ENCODE measurements at places on chromosomes 5 and 9. TPM values are rescaled to one million over a fixed set of nuclear protein-coding genes. Genes with fewer than 3 reads are reported as not detected.

DNA sequence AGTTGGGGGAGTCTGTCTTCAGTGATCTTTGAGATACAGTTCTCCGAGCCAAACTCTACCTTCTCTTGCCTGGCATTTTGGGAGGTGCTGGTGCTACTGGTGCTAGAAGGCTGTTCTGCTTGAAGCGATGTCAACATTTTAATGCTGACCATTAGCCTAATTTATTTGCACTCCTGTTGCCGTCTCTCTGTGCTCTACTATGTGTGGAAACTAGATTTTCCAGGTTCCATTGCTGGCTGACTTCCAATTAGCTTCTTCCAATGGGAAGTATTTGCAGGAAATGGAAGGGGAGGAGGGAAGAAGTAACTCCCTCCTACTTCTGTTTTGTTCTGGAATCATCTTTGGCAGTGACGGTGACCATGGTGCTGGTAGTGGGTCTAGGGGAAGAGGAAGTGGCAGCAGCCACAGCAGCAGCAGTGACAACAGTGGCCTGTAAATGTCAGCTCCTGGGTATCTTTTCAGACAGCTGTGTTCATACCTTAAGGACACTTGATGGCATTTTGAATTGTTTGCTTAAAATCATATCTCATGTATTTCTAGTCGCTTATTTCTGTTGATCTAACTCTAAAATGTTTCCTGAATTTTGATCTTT, 7.9 kb downstream of the TXNDC8 start:
- no peak for DNase-seq

The SPATA31A3 gene
- total RNA-seq, result not detected

The OMD gene
- total RNA-seq, result not detected

DNA sequence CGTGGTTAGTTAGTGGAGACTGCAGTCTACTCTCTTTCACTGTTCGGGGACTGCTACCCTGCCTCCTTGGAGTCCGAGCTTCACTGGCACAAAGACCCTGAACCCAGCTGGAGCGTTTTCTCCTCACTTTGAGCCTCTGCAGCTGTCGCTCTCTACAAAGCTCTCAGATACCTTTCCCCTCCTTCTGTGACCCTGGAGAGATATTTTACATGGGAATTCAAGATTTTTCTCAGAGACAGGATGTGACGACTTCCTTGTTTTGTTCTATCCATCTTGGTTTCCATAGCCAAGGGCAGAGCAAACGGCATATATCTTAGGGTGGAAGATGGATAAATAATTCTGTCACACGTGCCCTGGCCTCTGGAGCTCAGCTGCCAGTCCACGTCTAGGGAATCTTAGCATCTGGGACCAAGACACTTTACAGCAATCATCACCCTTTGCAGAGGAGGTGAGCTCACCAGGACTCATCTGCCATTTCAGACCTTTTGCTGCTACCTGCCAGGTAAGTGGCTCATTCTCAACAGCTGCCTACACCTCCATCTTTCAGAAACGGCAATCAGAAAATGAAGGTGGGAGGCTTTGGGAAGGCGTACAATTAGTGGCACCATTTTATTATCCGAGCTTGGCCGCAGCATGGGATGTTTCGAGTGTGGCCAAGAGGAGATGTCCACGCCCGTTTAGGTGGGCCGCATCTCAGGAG, at the start of gene BTNL9:
Gene BTNL9 (plus strand): TSS at position 336 of the 700 bp plus-strand sequence. CDS start 5,224 bp downstream, outside the sequence.
- no peak for DNase-seq

GRCh38 chr9:16150938-16151650, 598.3 kb downstream of the CCDC171 start:
- no peak for DNase-seq

DNA sequence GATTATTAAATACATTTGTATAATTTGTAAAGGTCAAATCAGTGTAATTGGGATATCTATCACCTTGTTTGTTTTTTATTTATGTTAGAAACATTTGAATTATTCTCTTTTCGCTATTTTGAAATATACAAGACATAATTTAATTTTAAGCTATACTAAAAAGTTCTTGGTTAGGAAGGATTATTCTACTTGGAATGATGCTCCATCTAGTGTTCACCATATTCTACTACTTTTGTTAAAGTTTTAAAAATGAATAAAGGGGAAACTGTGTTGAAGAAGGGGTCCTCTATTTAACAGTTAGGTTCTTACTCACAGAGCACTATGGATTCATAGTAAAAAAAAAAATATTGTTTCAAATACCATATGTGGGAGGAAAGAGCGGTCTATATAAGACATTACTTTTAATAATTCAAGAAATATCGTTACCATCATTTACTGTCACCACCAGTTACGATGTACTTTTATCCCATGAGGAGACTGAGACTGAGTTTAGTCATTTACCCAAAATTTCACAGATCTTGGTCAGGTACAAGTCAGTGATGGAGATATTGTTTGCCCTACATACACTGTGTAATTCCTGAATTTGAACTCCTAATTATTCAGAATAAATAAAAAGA, 6.3 kb upstream of the STOM start:
- no peak for DNase-seq

DNA sequence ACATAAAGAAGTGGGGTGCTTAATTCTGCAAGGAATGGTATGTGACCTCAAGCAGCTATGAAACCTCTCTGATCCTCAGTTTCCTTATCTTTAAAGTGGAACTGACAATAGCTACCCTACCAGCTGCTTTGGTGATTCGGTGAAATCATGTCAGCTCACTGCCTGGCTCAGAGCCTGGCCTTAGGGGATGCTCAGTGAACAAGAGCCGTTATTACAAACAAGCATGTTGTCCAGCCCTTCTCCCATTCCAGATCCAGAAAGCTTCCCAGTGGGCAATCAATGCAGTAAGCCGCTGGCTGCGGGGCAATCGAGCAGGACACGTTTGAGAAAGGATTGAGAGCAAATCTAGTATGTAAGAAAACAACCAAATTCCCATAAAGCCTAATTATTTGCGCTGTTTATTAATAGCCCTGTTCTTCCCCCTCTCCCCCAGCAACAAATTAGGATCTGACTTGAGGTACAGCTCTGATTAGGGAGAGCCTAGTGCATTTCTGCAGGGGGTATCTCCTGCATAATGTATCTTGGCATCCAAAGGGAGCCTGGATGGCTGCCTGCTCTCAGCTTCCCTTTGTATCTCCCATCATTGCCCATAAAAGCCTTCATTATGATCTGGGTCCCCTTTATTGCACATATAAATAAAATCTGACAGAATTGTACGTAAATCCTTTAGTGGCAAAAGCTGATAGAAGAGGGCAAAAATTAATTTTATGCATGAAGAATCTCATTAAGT, 371.4 kb downstream of the TMEM232 start:
- no peak for DNase-seq

DNA sequence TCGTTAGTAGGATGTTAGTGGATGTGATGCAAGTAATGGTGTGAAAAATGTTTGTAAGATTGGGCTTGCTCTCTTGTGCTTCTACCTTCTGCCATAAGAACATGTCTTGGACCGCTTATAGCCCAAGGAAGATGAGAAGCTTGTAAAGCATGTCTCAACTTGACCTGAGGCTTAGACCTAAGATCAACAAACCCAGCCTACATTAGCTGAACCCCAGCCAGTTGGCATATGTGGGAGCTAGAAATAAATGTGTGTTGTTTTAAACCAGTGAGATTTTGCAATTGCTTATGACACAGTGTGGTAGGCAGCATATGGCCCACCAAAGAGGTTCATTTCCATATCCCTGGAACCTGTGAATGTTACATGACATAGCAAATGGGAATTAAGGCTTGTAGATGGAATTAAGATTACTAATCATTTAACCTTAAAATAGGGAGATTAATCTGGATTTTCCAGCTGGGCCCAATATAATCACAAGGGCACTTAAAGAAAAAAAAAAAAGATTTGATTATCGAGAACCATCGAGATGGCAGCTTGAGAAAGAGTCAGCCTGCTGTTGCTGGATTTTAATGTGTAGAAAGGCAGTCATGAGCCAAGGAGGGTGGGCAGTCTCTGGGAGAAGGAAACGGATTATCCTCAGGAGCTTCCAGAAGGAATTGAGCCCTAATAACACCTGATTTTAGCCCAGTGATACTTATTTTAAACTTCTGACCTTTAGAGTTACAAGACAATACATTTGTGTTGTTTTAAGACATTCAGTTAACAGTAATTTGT, 27.3 kb upstream of the EDIL3 start:
- no peak for DNase-seq

DNA sequence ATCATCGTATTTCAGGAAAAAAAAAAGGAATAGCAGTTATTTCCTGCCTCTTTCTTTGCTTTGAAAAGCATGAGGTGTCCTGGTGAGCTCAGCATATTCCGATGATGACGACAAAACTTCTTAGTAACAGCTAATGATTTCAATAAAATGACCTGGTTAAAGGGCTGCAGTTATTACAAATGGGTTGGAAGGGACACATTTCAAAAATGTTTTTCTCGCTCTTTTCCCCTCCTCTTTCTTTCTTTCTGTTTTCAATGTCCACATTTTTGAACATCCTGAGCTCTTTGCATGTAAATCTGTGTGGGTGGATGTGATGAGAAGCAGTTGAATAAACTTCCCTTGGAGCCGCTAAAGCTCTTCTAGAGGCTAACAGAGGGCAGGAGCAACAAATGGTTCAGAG, 186.8 kb upstream of the SLC27A6 start:
- no peak for DNase-seq

The PCDHB13 gene
- 0.08 TPM for total RNA-seq

The FOXD4L6 gene
- not detected for total RNA-seq

- DNase-seq, result no peak
These were observed 960 bp downstream of the NR2F1 start for GRCh38 chr5:93583768-93584595.

DNA sequence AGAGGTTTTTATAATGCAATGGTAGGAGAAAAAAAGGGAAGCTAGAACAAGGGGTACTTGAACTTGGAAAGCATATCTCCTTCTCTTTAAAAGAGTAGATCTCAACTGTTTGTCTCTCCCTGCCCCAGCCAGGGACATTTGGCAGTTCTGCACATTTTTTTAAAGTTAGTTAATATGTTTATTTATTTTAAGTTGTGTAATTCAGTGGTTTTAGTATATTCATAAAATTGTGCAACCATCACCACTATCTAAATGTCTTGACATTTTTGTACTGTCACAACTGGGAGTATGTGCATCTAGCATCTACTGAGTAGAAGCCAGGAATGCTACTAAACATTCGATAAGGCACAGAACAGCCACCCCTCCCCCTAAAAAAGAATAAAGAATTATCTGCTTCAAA, 103.5 kb upstream of the DPYSL3 start:
- no peak for DNase-seq

DNA sequence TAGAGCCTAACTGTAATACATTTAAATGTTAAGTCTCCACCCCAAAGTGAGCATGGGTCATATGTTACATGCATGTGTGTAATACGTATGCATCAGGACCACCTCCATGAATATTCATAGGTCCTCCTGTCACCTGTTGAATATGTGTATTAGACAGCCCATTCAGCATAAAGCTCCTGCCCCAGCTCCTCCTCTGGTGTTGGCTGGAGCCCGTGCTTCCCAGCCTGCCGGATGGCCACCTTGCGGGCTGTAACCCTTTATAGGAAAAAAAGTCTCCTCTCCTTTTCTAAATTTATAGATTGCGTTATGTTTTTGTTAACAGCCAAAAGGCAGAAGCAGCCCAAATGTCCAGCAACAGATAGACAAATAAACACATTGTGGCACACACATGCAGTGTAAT, 299.5 kb downstream of the MED10 start:
- no peak for DNase-seq

DNA sequence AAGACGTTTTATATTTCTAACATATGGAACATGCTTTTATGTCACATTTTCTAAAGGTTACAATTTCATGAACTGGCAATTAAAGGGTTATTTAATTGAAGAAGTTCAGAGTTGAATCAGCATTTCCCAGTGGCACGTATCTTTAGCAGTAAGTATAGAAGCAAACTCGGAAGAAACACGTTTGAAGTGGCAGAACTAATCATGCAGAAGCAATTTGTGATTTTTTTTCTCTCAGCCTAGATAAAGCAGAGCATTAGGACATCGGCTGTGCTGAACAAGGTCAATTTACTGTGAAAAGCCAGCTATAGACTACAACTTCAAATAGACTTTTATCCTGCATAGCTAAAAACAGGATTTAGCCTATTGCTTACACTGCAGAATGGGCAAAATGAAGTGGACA, 104.7 kb downstream of the ISL1 start:
- no peak for DNase-seq

DNA sequence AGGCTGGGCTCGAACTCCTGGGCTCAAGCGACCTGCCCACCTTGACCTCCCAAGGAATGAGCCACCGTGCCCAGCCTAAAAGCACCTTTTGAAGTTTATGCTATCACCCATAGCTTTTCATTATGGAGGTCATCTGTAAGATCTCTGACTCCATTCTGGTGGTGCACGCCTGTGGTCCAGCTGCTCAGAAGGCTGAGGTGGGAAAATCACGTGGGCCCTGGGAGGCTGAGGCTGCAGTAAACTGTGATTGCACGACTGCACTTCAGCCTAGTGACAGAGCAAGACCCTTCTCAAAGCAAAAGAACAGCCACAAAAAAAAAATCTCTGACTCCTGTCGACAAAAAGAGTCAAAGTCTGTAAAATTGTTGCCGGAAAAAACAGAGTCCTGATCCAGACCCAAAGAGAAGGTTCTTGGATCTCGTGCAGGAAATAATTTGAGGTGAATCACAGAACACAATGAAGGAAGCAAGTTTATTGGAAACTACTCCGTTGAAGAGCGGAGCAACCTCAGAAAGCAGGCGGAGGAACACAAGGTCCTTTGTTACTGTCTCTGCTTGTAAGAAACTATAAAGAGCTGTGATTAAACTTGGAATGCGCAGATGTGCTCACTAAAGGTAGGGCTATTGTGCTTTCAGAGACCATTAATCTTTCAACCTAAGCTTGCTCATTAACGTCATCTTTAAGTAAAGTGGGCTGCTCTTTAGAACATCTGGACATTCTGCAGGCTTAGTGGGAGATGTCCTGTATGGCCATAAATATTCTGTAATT, 2.0 kb upstream of the HAUS6 start:
- no peak for DNase-seq

- no peak for DNase-seq
These were observed 129.7 kb upstream of the MTAP start for GRCh38 chr9:21672761-21673160.

- DNase-seq, result peak; percentile 12
These were observed 109.7 kb upstream of the RETREG1 start for GRCh38 chr5:16726538-16726946.

DNA sequence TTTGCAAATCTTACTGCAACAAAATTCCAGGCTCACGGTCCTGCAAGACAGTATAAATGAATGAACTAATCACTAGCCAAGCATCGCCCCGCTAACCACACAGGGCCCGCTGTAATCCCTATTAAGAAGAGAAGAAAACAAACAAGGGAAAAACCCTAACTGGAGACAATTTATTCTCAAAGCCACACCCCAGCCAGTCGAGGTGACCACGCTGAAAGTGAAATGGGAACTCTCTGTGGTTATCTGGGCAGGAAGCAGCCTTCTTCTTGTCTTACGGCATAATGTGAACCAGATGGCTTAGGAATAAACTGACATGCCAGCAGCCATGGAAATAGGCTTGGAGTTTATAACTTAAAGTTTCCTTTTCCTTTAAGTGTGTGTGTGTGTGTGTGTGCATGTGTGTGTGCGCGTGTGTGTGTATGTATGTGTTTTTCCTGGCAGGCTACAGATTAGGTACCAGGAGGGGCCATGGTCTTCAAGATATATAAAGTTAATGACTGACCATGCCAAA, 120.2 kb downstream of the SEMA6A start:
- no peak for DNase-seq

- DNase-seq, result no peak
These were observed 137.9 kb downstream of the GABBR2 start for GRCh38 chr9:98570663-98571440.

The SELENOP gene
- 4.6 TPM for total RNA-seq

Data from naive thymus-derived CD4-positive, alpha-beta T cell (primary cell).